ENCODE measurements at places on chromosomes 4 and X. TPM values are rescaled to one million over a fixed set of nuclear protein-coding genes. Genes with fewer than 3 reads are reported as not detected.

The MAOA gene
- total RNA-seq, result 45.4 TPM

The ITIH6 gene
- total RNA-seq, result not detected

The STEEP1 gene
- total RNA-seq, result 24.8 TPM

The PNMA3 gene
- total RNA-seq, result not detected

The CXCL11 gene
- not detected for total RNA-seq

The VCX gene
- not detected for total RNA-seq

The ARMCX1 gene
- 27.5 TPM for total RNA-seq

The CD38 gene
- total RNA-seq, result under 0.01 TPM

The CLCN5 gene
- total RNA-seq, result 2.2 TPM

The RIPPLY1 gene
- total RNA-seq, result not detected

The MAGEE2 gene
- not detected for total RNA-seq

The IL2 gene
- not detected for total RNA-seq

The SPANXN4 gene
- total RNA-seq, result not detected

Measured in bronchus fibroblast of lung (primary cell).